ENCODE measurements at places on chromosomes 13 and 19. TPM values are rescaled to one million over a fixed set of nuclear protein-coding genes. Genes with fewer than 3 reads are reported as not detected.

The SF3A2 gene
- 44.0 TPM for total RNA-seq

The ASPDH gene
- not detected for total RNA-seq

The ZNF112 gene
- total RNA-seq = 7.0 TPM

The SERPINE3 gene
- total RNA-seq = not detected

The ZNF729 gene
- total RNA-seq = not detected

The C5AR2 gene
- 0.39 TPM for total RNA-seq

The OR10H5 gene
- total RNA-seq = not detected

The C19orf33 gene
- not detected for total RNA-seq

The PLK5 gene
- not detected for total RNA-seq

The RNF113B gene
- not detected for total RNA-seq

The A1BG gene
- 67.3 TPM for total RNA-seq

The SGTA gene
- total RNA-seq = 87.9 TPM

All from M059J (cell line).